ENCODE measurements at places on chromosomes 11 and 22.

DNA sequence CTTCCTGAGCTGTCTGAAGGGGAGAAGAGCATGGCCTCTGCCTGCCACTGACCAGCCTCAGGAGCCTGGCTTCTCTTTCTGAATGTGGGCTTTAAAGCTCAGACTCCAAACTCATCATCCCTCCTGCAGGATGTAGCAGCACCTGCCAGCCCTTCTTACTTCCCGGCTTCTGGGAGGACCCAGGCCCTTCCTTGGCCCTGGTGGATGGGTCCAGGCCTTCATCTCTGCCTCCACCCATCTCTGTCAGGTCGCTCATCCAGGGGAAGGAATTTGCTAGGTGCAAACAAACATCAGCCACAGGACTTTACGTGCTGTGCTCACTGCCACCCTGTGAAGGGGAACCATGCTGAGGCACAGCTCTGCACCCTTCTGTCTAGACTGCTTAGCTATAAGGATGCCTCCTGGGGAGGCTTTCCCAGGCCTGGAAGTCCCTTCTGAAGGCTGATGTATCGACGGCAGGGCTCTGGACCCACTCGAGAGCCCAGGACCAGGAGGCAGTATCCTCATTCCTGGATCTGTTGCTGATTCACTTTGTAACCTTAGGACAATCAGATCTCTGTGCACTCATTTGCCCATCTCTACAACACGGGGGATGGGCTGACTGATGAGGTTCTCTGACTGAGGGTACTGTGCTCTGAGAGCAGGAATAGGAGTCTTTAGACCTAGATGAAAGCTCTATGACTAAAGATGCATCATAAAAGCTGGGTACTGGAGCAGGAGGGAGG lies 30.9 kb downstream of the USP35 start:
- DNase-seq: no peak

DNA sequence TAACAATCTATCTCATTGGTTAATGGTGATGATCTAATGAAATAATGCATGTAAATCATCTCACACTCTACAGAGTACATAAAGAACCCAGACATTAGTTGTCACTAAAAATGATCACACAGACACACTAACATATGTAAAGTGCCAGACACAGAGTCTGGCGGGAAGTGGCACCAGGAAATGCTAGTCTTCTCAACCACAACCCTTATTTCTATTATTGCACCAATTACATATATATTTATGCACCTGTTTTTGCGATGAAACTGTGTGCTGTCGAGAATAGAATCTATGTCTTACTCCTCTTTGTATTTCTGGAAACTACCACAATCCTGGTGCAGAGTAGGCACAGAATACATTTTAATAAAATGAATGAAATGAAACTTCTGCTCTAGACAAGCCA lies 25.9 kb upstream of the POU2AF3 start:
- no peak for DNase-seq

DNA sequence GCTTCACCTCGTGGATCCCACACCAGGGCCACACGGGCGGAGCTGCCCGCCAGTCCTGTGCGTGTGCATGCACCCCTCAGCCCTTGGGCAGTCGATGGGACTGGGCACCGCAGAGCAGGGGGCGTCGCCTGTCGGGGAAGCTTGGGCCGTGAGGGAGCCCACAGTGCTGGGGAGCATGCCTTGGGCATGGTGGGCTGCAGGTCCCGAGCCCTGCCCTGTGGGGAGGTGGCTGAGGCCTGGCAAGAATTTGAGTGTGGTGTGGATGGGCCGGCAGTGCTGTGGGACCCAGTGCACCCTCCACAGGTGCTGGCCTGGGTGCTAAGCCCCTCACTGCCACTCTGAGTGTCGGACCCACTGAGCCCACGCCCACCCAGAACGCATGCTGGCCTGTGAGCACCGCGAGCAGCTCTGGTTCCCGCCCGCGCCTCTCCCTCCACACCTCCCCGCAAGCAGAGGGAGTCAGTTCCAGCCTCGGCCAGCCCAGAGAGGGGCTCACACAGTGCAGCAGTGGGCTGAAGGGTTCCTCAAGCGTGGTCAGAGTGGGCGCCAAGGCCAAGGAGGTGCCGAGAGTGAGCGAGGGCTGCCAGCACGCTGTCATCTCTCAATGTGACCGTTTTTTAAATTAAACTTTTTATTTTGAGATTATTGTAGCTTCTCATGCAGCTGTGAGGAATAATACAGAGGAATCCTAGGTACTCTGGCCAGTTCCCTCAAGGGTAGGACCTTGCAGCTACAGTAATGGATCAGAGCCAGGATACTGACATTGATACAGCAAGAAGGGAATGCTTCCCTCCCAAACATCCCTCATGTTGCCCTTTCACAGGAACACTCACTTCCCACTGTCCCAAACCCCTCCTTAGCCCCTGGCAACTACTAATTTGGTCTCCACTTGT lies 127.7 kb downstream of the CRYBB2 start:
- DNase-seq: no peak

- DNase-seq: no peak
These were observed 817.4 kb downstream of the OPCML start for GRCh38 chr11:132714859-132715440.

DNA sequence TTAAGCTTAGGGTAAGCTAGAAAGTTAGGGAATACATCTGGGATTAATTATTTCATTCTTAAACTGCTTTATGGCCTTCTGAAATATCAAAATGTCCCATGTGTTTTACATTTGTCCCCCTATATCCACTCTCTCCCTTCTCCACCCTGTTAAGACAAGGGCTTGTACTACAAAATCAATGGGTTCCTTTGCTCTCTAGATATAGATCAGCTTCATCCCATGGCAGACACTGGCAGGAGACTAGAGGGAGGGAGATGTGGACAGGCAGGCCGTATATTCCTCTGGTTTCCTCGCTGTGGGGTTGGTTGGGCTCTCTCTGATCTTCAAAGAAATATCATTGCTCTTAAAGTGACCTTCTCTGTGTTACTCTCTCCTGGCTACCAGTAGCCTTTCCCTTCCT lies 1281.0 kb downstream of the LRRC4C start:
- no peak for DNase-seq
